ENCODE measurements at places on chromosomes 2 and 18.

GRCh38 chr2:25697559-25698341, 24.4 kb upstream of the DTNB start:
- no peak for DNase-seq

GRCh38 chr2:182682210-182682609, 33.8 kb upstream of the DNAJC10 start:
- no peak for DNase-seq

DNA sequence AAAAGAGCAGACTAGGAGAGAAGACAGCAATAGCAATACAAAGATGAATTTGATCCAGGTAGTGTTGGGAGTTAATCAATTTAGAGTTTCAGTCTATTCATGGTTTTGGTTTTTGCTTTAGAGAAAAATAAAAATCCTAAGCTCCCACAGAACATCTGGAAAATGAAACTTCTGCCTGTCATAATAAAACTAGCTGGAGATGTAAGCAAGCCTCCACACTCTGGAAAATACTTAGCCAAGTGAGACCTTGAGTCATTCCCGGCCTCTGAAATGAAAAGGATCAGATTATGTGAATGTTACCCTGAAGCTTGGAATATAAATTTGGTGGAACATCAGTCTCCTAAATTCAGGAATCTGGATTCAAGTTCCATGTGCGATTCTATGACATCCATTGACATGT, 485.6 kb upstream of the SPRED2 start:
- DNase-seq, result no peak

DNA sequence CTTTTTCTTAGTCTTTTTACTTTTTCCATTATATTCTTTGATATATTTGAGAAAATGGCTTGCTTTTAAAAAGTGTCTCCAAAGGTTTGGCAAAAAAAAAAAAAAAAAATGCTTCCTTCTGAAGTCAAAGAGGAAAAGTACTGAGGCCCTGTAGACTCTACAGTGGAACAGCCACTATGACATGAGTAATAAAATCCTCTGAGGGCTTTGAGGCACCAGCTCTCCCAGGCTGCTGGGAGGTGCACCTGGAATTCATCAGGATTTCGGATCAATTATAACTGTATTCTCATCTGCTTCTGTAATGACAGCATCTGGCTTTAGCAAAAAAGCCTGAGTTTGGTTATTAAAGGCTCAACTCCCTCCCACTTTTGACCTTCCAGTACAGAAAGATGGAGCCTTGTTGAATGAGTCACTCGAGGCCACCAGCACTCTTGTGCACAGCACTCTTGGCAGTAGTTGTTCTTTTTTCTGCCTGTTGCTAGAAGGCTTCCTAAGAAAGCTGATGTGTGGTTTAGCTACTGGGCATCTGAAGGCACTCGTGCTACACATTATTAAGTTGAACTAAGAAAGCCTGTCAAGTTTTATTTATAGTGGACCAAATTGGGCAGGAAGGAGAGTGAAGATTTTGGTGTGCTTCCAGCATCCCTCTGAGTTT, 131.3 kb downstream of the PRPF40A start:
- DNase-seq, result peak; percentile 80

- no peak for DNase-seq
These were observed 28.6 kb downstream of the DNMT3A start for GRCh38 chr2:25312958-25313710.

DNA sequence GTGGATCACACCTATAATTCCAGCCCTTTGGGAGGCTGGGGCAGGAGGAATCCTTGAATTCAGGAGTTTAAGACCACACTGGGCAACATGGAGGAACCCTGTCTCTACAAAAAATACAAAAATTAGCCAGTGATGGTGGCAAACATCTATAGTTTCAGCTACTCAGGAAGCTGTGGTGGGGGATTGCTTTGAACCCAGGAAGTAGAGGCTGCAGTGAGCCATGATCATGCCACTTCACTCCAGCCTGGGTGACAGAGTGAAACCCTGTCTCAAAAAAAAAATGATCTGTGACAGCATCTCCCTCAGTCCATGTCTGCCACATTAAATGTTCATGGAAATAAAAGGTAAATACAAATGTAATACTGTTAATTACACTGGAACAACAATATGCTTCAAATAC, 121.4 kb upstream of the COL5A2 start:
- no peak for DNase-seq

DNA sequence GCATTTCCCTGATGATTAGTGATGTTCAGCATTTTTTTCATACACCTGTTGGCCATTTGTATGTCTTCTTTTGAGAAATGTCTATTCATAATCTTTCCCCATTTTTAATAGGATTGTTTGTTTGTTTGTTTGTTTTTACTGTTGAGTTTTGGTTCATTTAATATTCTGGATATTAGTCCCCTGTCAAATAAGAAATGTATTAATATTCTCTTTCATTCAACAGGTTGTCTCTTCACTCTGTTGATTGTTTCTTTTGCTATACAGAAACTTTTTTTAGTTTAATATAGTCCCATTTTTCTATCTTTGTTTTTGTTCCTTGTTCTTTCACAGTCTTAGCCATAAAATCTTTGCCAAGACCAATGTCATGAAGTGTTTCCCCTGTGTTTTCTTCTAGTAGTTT, 22.1 kb downstream of the ACVR1C start:
- no peak for DNase-seq

GRCh38 chr2:161915121-161915520, 158.9 kb downstream of the DPP4 start:
- DNase-seq, result no peak

DNA sequence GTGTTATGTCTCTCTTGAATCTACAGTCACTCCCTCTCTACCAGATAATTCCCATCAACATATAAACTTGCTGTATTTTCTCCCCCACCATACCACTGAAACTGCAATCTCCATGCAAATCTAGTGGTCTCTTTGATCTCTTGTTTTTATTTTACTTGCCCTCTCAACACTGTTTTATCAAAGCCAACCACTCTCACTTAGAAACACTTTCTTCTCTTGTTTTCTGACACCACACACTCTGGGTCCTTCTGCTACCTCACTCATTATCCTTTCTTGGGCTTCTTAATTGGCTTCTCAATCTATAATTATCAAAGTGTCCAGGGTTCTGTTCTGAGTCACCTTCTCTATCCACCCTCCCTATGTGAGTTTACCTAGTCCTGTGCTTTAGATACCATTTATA, 2.0 kb upstream of the MCFD2 start:
- DNase-seq, result no peak

DNA sequence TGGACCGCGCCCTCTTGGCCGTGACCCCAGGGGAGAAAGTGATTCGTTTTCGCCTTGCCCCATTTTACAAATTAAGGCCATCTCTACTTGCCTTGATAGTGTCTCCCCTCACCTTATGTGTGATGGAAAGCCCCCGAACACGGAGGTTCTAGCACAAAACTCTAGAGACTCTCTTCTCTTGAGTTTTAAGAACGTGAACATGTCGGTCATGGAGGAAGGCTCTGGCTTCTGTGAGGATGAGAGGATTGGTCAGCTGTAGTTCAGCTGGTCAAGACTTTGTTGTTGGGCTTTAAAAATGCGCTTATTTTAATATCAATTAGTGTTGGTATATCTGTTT, 828 bp downstream of the DYNC1I2 start:
- DNase-seq, result no peak

- peak; percentile 72 for DNase-seq
These were observed 45.3 kb upstream of the SPAG16 start for GRCh38 chr2:213238753-213239495.

- DNase-seq, result peak; percentile 72
These were observed 36.5 kb downstream of the EFR3B start for GRCh38 chr2:25078170-25079049.

GRCh38 chr2:240023792-240024191, 1.4 kb downstream of the NDUFA10 start:
- DNase-seq, result no peak

GRCh38 chr18:46946656-46947282, 29.4 kb downstream of the KATNAL2 start:
- DNase-seq, result peak; percentile 45

DNA sequence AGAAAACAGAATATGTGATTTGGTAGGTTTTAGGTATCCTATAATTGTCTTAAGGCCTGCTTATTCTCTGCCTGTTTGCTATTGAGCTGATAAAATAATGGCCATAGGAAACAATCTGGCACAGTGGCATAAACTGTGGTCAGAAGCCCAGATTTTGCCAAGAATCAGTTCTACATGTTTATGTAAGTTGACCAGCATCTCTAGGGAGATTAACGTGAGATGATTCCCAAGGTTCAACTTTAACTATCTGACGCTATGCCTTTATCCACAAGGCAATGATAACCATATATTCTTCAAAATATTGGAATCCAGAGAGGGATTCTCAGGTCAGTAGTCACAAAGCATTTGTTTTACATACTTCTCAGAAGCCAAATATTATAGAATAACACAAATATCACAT, 25.6 kb downstream of the AP1S3 start:
- DNase-seq, result no peak

DNA sequence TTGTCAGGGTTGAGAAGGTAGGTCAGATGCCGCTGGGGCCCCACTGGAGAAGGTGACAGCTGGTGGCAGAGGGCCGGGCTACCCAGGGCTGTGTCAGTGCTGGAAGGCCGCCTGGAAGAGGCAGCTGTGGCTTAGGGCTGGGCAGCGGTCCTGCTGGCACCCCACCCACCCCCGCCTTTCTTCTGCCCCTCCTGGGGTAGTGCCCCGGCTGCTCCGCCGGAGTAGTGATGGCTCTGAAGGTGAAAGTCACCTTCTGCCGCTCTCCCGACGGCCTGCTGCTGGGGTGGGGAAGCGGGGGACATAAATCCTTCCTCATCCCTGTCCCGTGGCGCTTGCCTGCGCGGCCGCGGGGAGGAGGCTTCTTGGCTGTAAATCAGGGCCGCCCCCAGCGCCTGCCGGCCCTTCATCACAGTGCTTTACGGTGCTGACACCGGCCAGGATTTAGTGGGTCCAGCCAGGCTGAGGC, 332.2 kb downstream of the DYSF start:
- no peak for DNase-seq

- no peak for DNase-seq
These were observed 130.2 kb downstream of the RGPD3 start for GRCh38 chr2:106338043-106338442.

DNA sequence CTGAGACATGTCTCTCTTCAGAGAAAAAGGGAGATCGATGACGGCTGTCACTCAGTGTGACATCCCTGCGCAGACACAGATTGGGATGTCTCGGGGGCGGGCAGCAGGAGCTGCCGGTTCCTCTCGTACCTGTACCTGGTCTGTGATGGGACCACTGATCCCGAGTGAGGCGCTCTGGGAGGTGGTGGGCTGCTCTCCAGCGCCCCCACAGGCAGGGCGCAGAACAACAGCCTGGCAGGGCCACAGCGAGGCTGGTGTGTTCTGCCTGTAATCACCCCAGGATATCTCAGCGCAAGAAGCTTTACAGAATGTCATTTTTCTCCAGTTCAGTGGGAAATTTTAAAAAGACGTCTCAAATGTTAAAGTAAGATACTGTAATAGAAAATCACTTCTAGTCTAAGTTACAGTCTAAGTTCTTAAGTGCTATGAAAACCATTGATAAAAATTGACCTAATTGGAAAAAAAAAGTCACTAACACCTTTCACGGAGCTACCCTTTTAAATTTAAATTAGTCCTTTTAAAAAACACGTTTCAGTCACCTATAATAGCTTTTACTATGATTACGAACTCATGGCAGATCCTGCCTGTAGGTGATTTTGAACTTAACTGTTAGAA, 189.8 kb downstream of the SNTG2 start:
- DNase-seq, result no peak

DNA sequence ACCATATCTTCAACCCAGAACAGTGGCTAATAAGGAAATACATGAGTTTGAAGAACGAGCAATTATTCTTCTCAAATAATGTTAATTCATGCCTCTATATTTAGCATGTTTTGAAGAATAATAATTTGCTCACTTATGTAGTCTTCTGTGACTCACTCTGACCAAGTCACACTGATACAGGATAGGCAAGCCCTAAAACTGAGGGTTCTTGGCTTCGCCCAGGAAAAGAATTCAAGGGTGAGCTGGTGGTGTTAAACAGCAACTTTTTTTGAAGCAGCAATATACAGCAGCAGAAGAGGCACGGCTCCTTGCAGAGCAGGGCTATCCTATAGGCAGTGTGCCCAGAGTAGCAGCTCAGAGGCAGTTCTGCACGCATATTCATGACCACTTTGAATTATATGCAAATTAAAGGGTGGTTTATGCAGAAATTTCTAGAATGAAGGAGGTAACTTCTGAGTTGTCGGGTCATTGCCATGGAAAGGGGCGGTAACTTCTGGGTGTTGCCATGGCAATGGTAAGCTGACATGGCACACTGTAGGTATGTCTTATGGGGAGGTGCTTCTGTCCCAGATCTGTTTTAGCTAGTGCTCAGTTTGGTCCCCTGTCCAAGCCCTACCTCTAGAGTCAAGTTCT, 200.6 kb downstream of the RND3 start:
- DNase-seq, result no peak

Measured in AG04450 (cell line).